Activated T-cell treated with anti-CD3 and anti-CD28 coated beads for 1 hour (primary cell): ENCODE measurements at places on chromosomes 16 and 17.
A peak's percentile ranks its signal among the peaks of the same experiment; 100 is the strongest.

DNA sequence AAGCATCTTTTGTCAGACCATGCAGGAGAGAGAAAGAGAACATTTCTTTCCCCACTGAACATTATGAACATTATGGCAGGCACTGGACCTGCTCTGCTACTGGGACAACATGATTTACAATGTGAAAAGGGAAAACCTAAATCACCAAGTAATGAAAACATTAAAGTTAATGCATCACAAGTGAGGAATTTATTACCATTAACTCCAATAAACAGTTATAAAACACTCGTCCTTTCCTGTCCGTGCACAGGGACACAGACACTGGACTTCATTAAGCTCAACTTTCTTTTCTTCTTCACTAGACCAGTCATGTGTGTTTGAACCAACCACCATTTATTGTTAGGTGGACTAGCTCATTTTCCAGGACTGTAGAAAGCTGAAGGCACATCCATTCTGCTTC lies 95.4 kb downstream of the SNX11 start:
- DNase-seq: no peak

DNA sequence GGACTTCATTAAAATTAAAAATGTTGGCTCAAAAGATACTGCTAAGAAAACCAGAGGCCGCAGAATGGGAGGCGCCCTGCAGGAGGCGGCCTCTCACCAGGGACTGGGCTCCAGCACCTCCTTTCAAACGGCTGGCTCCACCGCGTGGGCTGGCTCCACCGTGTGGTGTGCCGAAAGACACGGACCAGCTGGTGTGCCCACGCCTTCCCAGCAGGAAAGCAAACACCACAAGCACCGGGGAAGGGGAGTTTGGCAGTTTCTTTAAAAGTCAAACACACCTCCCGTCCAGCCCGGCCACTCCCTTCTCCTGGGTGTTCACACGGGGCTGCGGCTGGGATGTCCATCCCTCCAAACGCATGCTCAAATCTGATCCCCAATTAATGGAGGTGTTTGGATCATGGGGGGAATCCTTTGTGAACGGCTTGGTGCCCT lies 13.9 kb downstream of the HAGH start:
- DNase-seq: peak; percentile 45

- no peak for DNase-seq
Observed at GRCh38 chr17:62995377-62995885, 29.4 kb downstream of the TANC2 start.

GRCh38 chr17:7426896-7427489 lies 1.6 kb downstream of the SPEM2 start:
- no peak for DNase-seq

GRCh38 chr16:77918809-77919707 lies 103.3 kb upstream of the CLEC3A start:
- DNase-seq: no peak

GRCh38 chr17:12659500-12659899 lies 6.2 kb upstream of the MYOCD start:
- DNase-seq: no peak

GRCh38 chr16:85011846-85012284 lies 530 bp upstream of the ZDHHC7 start:
- DNase-seq: no peak

- no peak for DNase-seq
Observed at GRCh38 chr16:76385601-76386230, 108.5 kb downstream of the CNTNAP4 start.

DNA sequence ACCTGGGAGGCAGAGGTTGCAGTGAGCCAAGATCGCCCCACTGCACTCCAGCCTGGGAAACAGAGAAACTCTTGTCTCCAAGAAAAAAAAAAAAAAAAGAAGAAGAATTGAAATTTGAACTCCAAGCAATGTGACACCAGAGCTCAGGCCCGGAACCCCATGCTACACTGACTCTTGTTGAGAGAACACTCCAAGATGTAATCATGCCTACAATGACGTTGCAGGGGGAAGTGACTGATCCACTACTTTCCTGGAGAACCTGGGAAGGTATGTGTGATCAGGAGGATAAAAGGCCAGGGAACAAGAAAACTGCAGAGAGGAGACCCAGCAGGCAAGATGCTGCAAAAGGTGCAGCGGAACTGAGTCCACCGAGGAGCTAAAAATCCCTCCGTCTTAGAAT lies 57.9 kb downstream of the ADCY9 start:
- no peak for DNase-seq

DNA sequence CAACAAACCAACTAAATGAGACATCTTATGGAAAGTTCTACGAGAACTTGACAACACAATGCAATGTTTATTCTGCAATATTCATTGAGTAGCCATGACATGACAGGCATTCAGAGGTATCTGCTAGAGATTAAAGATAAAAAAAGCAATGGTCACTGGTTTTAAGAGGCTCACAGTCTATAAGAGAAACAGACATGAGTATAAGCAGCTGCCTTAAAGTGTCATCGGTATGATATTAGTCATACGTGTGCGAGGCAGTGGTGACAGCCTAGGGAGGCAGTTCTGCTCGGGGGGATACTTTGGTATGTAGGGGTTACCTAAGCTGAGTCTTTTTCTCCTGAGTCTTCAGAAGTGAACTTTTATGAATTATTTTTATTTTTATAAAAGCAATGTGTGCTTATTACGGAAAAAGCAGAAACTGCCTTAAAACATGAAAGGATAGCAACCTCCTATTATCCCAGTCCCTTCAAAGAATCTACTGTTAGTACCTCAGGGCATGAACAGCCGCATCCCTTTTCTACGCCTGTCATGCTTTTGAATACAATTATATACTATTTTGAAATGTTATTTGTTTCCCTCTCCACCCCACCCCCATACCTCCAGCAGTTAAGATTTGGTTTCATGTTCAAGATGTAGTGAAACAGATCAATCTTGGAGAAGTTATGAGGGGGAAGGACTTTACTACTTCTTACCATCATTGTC lies 7.7 kb downstream of the ST6GALNAC1 start:
- no peak for DNase-seq

DNA sequence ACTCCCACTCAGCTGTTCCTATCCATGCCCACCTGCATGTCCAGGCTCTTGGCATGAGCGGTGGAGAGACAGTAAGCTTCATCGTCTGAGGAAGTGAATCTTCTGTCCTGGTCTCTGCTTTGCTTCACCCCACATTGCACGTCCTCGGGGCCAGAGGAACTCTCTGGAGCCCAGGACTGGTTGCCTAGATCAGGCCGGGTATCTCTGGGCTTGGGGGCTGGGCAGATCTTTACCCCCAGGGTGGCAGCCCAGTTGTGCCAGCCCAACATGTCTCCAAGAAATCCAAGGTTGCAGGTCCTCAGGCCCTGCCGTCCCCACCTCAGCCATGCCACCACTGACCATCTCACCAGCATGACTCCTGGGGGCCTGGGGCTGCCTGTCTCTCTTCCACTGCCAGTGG lies 58.3 kb downstream of the BEAN1 start:
- DNase-seq: no peak

- no peak for DNase-seq
Observed at GRCh38 chr17:6303664-6304063, 131.3 kb downstream of the AIPL1 start.

DNA sequence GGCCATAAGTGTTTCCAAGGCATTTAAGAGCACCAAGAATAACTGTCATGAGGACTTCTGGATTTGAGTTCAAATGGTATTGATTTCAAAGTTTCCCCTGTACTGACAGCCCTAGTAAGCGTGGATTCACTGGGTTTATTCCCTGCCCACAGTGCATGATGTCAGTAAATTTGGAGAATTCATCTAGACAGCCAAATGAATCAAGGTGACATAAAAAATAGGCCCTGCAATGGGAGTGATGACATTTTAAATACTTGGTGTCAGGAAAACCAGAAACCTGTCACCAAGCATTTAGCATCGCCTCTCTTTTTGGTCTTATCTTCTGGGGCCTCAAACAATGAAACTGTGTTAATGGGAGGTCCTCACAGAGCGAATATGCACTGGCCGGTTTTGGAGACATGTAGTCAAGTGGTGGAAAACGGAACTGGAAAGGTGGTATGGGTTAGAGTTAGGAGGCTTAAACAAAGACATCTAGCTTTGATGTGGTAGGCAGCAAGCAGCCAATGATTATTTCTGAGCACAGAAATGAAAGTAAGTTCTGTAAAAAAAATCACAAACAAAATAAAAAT lies 29.1 kb downstream of the COG4 start:
- DNase-seq: no peak

GRCh38 chr16:49665482-49666230 lies 190.3 kb downstream of the ZNF423 start:
- DNase-seq: no peak

GRCh38 chr17:6456321-6456720 lies 12.1 kb downstream of the PIMREG start:
- DNase-seq: no peak

- no peak for DNase-seq
Observed at GRCh38 chr17:76191896-76192295, 48.4 kb downstream of the RNF157 start.

- no peak for DNase-seq
Observed at GRCh38 chr17:77125432-77125901, 15.3 kb upstream of the SEC14L1 start.

DNA sequence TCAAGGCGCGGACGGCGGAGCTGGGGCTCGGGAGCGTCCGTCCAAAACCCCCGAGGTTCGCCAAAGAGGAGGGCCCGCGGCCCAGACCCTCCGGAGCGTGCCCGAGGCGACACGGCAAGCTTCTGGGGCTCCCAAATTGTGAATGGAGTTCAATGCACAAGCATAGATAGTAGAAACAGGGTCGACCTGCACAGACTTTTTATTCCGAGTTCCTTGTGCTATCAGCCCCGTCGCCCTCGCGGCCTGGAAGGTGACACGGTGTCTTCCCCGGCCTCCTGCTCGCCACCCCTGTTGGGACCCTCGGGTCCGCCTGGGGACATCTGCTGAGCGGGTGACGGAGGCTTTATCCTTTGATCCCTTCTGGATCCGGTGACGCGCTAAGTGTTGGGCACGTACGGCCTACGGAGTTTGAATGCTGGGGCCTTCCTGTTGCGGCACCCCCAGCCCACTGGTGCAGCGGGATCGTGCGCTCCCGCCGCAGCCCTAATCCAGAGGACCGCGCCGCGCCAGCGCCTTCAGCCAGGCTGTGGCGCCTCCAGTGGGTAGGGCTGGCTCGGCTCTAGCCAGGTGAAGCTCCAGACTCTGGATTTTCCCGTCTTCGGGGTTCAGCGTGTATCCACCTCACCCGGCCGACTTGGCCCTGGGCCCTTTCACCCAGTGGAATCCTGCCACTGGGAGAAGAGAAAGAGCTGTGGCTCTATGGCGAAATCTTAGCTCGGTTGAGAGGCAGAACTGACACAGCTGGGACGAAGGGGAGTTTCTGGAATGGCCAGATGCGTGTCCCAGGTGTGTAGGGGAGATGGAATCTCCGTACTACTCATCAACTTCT lies 17.0 kb upstream of the NTN1 start:
- no peak for DNase-seq

DNA sequence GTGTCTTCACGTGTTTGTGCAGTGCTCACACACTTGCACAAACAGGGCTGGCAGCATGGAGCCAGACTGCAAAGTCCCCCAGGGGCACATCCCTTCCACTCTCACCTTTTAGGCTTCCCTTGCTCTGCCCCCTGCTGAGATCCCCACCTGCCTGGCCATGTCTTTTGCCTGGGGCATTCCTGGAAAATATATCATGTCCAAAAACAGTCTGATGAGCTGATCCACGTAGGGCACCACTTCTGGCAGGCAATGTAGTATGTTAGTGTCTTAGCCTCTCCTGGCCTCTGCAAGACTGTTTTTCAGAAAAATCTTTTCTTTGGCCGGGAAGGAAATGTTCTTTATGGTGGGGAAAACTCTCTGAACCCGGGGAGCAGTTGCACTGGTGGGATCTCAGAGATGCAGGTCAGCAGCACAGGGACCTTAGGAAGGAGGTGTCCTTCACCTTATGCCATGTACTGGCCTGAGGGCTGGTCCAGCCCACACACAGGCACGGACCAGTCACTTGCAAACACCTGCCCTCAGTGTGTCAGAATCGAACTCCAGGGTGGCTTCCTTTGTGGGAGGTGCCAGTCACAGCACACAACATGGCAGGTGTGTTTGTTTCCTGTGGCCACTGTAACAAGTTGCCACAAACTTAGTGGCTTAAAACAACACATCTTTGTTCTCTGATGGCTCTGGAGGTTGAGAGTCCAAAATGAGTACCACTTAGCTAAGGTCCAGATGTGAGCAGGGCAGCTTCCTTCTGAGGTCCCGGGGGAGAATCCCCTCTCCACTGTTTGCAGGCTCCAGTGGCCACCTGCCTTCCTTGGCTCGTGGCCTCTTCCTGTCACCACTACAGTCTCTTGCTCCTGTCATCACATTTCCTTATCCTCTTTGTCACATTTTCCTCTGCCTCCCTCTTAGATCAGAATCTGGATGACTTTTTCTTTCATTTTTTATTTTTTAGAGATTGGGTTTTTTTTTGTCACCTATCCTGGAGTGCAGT lies 46.6 kb downstream of the MPRIP start:
- DNase-seq: no peak

- no peak for DNase-seq
Observed at GRCh38 chr16:63613701-63614100, 1508.2 kb downstream of the CDH11 start.

DNA sequence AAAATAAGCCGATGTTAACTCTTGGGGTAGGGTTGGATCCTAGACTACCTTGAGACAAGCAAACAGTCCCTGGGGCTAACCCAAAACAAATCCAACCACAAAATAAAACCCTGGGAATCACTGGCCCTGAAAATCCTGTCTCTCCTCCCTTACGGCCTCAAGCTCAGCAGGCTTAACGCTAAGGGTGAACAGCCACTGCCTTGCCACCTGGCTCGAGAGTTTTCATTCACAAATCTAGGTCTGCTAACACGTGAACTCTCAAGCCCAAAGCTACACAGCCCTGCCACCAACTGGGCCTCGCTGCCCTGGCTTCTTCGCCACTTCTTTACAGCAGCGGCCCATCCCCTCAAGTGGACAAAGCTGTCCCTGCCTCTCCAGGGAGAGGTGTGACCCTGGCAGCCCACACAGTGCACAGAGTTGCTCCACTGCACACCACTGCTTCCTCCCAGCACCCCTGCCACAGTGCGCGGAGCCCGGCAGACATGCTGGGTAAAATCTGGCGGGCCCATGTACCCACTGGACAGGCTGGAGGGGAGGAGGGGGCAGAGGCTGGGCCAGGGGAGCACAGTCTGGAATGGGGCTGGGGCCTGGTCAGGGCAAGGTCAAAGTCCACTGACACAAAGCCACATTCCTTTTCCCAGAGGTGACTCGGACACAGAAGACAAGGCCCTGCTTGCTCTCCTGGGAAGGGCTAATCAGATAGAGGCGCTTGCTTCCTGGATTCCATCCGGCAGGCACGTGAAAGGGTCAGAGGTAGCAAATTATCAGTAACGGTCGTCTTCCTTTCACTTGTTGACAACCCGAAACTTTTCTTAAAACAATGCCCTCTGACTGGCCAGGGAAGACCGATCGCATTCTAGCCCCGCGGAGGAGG lies 996 bp downstream of the PCYT2 start:
- no peak for DNase-seq
